ENCODE measurements at places on chromosomes 7 and 10.

DNA sequence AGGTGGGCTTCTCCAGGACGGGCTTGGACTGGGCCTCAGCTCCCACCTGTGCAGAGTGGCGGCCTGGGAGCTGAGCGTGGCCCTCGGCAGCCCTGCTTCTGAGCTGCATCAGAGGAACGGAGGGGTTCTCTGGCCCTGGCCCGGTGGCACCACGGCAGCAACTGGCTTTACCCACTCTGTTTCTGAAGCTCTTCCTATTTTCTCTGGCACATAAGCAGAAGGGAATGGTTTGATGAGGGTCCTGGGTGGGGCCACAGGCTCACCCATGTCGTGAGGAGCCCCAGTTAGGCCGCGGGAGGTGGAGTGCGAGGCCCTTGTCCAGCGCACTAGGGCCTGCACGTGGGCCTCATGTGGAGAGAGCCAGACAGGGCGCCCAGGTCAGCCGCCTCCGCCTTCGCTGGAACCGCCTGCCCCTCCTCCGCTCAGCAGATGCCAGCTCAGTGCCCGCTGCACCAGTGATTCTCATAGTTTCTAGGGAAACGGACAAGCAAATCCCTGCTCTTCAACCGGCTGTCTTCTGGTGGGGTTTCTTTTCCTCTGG is 284.0 kb downstream of the CELF2 start:
- DNase-seq = no peak

DNA sequence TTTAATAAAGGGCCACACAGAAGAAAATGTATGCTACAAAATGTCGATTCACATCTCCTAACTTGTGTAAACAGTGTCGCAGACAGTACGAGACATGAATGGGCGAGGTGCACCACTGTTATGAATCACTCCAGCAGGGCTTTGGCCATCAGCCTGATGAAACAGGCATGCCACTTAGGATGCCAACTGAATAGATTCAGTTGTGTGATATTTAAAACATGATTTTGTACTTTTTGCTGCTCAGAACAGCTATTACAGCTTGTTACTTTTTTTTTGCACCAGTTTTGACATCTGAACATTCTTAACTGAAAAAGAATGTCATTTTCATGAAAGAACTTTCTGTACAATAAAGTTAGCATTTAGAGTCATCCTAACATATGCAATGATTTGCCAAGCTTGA is 138.1 kb downstream of the VTI1A start:
- DNase-seq = no peak

DNA sequence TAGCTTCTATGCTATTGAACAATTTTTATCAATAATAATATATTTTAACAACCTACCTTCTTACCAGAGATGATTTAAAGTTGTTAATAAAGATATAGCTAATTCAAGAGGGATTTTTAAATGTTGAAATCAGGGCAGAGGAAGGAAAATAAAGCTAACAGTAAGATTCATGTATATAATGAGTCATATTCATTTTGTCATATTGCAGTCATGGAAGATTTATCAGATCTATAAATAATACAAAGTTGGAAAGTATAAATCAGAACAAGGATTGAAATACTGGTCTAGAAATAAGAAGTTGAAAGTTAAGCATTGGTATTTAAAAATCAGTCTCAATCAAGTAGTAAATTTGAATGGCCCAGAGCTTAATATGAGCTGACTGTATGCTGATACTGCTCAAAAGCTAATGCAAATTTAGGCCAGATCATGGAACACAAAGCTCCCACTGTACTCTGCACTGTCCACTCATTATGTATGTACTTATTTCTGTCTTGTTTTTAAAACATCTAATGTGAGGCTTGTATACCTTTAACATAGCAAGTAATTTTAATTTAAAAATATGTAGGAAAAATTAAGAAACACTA is 196.9 kb downstream of the ZEB1 start:
- DNase-seq = no peak

DNA sequence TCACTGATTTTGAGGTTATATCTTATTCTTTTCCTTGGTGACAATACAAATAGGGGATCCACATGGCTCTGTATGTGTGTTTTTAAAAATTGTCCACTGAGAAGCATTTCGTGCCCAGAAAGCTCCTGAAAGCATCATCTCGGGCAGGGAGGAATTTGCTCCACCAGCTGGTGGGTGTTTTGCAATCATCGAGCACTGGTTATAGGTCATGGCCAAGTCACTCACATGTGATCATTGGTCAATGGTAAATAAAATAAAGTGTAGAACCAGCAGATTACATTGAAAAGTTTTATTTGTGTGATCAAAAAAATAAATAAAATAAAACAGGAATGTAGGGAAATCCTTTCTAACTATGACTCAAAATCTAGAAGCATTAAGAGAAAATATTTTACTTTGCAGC is 23.0 kb upstream of the SNX13 start:
- no peak for DNase-seq

GRCh38 chr10:97144297-97144696 is 41.5 kb downstream of the SLIT1 start:
- no peak for DNase-seq

GRCh38 chr7:30968294-30968693 is 4.5 kb downstream of the GHRHR start:
- DNase-seq = no peak

GRCh38 chr10:102713539-102713813 is 721 bp downstream of the ARL3 start:
- DNase-seq = no peak

GRCh38 chr10:48576501-48576900 is 28.4 kb downstream of the ARHGAP22 start:
- no peak for DNase-seq

GRCh38 chr7:6246251-6246917 is 26.0 kb downstream of the CYTH3 start:
- DNase-seq = no peak

GRCh38 chr10:132551808-132552130 is 14.2 kb downstream of the INPP5A start:
- no peak for DNase-seq

DNA sequence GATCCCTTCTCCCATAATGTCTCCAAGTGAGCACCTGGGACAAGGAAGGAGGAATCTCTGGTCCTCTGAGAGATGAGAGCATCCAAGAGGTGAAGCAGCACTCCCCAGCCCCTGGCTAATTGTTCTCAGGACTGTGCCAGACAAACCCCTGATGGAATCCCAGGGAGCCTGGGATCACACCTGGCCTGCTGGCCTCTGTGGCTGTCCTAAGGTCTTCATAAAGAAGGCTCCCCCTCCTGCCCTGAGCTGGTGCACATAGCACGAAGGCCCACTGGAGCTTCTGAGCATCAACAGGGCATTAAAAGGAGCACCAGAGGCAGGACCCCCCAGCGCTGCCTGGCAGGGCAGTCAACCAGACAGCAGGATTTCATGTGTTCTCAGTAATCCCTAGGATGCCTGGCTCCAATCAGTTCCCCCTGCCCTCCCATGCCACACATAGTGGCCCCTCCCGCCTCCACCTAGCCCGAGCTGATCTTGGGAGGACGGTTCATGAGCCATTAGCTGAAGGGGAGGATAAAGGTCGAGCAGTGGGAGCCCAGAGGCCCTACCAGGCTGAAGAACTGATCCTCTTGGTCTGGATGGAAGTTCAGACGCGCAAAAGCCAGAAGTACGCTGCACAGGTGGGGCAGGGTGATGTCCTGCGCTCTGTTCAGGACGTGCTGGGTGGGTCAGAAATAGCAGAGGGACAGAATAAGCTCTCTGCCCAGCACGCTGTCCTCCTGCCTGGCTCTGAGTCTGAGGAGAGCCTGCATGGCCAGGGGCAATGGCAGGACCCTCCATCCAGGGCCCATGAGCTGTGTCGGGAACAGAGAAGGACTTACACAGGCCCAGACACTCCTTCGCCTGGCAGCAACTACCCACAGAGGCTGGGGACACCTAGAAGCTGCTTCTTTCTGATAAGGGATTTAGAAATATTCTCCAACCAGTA is 8.4 kb downstream of the TBRG4 start:
- no peak for DNase-seq

- no peak for DNase-seq
These were observed 716 bp downstream of the SMARCD3 start for GRCh38 chr7:151247611-151248345.

DNA sequence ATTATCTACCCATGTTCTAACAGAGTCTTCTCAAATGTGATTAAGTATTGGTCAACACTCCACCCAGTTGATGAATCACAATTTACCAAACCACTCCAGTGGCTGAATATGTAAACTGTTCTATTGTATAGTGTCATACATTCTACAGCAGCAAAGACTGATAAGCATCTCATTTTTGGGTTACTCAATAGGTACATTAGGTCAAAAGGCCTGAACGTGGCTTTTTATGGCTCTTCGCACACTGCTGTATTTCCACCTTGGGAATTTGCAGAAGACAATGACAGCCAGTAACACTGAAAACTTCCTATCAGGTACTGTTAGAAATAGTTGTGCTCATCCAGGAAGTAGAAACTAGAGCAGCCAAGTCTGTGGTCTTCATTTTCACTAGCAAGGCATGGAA is 166.9 kb downstream of the GLI3 start:
- DNase-seq = no peak

DNA sequence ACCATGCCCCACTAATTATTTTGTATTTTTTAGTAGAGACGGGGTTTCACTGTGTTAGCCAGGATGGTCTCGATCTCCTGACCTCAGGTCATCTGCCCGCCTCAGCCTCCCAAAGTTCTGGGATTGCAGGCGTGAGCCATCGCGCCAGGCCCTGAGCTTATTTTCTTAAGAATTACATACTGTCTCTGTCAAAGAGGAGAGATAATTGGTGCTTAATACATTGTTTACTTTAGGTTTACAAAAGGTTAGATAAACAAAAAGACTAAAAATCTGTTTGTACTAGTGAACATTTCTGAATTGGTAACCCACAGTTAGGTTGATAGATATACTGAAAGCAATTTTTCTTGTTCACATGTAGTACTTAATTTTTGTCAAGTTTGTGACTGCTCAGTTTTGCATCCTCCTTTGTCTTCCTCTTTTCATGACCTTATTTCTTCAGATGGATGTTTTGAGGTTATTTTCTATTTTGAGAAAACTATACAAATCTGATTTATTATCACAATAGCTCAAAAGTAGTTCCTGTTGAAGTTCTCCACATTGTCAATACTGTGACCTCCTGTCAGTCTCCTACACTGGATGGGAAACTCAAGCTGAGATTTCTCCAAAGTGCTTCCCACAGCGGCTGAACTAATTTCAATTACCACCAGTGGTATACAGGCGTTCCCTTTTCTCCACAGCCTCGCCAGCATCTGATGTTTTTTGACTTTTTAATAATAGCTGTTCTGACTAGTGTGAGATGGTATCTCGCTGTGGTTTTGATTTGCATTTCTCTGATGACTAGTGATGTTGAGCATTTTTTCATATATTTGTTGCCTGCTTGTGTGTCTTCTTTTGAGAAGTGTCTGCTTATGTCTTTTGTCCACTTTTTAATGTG is 22.5 kb downstream of the HHEX start:
- DNase-seq = no peak

- DNase-seq = no peak
These were observed 20.1 kb downstream of the CCSER2 start for GRCh38 chr10:84348447-84348846.

- no peak for DNase-seq
These were observed 11.1 kb downstream of the C7orf57 start for GRCh38 chr7:48046458-48046857.

GRCh38 chr7:277228-277627 is 12.7 kb upstream of the FOXL3 start:
- DNase-seq = no peak

GRCh38 chr7:86749741-86750665 is 106.3 kb downstream of the GRM3 start:
- DNase-seq = no peak

GRCh38 chr7:121419201-121420148 is 23.4 kb upstream of the FAM3C start:
- DNase-seq = no peak

GRCh38 chr10:70352401-70353097 is 29.9 kb downstream of the LRRC20 start:
- no peak for DNase-seq

- DNase-seq = no peak
These were observed 238.5 kb downstream of the CACNB2 start for GRCh38 chr10:18378766-18379165.

- DNase-seq = no peak
These were observed 8.2 kb downstream of the VIPR2 start for GRCh38 chr7:159136442-159136841.
